ENCODE measurements at places on chromosomes 2 and 18.

- DNase-seq: no peak
Observed at GRCh38 chr18:57188851-57189557, 42.1 kb downstream of the BOD1L2 start.

DNA sequence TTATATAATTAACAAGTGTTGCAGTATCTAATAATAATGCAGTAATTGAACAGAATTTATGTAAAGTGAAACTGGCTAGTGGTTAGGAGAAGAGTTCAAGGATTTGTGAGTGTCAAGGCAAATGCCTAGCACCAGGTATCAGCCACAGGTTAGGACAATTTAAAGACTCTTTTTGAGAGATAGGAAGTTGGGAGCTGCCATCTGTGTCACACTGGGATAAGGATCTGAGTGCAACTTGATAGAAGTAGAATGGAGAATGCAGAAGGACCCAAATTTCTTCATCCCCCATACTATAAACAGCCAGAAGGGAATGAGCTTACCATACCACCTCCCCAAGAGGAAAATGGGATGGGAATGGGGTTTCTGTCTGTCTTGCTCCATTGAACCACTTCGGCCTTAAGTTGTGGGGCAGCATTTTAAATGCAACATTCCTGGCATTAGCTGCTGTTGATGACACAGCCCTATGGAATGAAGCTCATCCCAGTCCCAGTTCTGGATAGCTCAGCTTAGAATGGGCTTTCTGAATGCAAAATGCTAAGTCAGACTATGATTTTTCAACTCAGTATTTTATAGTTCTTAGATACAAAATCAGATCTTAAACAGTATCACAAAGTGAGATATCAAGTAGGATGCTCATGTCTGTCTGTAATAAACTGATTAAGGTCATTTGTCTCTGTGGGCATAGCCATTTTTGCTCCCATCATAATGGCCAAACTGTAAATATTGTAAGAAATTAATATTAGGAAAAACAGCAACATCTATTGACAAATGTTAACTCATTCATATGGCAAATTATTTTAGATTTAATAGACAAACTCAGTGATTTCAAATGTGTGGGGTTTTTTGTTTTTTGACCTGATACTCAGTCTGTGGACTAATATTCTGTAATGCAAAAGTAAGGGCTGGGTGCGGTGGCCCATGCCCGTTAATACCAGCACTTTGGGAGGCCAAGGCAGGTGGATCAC lies 44.0 kb downstream of the GPR155 start:
- no peak for DNase-seq

- no peak for DNase-seq
Observed at GRCh38 chr2:217410681-217410960, 550.8 kb upstream of the TNP1 start.

- no peak for DNase-seq
Observed at GRCh38 chr2:2808551-2809058, 477.5 kb upstream of the MYT1L start.

GRCh38 chr2:232530626-232531260 lies 4.8 kb downstream of the CHRND start:
- no peak for DNase-seq

DNA sequence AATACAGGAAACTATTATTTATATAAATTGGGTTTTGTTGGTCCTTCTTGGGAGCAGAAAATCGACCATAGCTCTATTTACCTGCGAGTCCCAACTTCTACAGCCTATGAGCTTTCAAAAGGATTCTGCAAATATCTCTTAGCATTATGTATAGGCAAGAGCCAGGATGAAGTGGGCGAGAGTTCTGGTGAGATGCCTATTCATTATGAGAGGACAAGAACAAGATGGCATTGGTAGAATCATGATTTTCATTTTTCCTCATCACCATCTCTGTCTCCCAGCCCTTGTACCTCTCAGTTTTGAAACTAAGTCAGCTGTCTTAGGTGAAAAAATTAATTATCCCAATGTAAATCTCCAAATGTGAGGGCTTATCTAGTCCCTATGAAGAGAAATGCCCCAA lies 25.0 kb downstream of the WIPF1 start:
- DNase-seq: no peak

GRCh38 chr2:188251034-188251433 lies 40.6 kb upstream of the GULP1 start:
- DNase-seq: no peak

- DNase-seq: no peak
Observed at GRCh38 chr2:66509326-66509811, 74.4 kb downstream of the MEIS1 start.

- no peak for DNase-seq
Observed at GRCh38 chr18:28350821-28351220, 173.9 kb upstream of the CDH2 start.

DNA sequence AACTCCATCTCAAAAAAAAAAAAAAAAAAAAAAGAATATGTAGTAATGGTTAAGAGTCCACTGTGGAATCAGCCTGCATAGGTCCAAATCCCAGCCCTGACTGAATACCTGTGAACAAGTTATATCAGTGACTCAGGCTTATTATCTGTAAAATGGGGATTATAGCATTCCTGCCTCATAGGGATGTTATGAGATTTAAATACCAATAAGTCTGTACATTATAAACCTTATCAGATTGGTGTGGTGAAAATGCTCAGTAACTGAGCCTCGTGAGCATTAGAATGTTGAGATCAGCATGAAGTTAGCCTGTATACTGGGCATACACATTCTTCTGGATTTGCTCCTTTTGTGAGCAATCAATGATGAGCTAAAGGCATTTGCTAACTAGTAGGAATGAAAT lies 3.0 kb upstream of the AMMECR1L start:
- no peak for DNase-seq

DNA sequence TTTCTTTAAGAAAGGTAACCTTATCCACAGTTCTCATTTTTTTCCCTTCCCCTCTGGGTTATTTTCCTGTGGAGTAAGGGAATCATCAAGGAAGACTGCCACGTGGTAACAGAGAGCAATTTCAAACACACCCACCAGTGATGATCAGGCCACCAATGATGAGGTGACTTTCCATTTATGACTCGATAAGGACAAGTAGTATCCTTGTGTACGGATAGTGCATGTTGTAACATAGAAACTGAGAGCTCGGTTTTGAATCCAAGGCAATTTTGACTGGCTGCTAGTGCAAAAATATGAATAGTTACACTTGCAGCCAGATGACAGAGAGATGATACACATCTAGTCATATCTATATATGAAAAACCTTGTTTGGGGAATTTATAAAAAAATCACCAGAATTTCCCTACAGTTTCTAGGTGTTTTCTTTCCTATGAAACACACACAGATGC lies 143.6 kb upstream of the TCF4 start:
- DNase-seq: no peak

DNA sequence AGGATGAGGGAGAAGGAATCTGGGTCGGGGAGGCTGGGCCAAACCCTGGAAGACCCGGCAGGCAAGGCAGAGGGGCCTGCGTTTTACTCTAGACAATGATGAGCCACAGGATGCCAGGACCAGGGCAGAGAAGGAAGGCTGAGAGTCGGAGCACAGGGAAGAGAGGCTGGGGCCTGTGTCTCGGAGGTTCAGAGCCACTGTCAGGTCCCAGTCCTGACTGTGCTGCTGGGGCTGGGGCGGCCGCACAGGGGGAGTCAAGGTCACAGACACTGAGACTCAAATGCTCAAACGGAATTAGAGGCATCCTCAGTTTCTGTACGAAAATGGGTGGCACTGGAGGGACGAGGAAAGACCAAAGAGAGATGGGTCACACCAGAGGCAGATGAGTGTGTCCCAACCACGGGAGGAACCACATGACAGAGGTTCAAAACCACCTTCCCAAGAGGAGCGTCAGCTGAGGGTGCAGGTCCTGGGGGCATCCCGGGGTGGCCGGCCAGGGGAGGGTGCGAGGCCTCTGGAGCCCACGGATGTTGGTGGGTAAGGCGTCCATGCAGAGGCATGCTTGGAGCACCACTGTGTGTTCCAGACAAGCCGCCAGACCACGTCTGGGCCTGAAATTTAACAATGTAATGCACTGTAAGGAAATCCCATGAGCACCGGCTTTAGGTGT lies 14.7 kb downstream of the HDAC4 start:
- DNase-seq: no peak

- DNase-seq: no peak
Observed at GRCh38 chr2:14677039-14677438, 44.5 kb downstream of the LRATD1 start.

- DNase-seq: no peak
Observed at GRCh38 chr18:63421514-63421913, 762 bp downstream of the VPS4B start.

DNA sequence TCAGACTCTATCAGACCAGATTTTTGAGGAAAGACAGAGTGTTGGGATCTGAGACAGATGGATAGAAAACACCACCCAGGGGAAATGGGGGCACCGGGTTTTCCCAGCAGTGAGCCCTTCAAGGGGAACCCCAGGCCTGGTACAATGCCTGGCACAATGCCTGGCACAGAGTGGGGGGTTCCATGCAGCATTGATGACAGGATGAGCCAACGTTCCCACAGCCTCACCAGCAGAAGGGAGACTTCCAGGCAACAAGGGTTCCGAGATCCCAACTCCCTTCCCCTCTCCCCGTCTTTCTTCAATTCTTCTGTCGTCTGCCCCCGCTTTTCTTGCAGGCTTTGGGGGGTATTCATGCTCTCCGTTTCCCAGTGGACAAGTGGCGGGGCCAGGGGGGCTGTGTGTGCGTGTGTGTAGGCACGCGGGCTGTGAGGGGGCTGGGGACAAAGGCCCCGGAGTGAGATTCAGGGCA lies 132.1 kb upstream of the HAAO start:
- no peak for DNase-seq

DNA sequence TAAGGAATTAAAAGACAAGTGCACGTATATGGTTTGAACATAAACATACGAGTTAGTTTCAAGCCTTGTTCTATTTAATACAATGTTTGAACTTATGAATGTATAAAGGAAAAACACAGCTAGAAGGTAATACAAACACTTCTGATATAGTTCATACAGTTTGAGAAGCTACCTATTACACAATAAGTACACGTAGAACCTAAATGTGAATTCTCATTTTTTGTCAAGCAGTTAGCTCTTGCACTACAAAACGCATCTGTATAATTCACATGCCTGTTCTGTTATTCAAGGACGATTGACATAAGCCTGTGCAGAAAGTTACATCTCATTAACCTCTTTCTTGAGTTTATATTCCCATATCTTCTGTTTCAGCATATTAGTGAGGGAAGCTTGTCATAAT lies 2.7 kb downstream of the LRP1B start:
- no peak for DNase-seq

DNA sequence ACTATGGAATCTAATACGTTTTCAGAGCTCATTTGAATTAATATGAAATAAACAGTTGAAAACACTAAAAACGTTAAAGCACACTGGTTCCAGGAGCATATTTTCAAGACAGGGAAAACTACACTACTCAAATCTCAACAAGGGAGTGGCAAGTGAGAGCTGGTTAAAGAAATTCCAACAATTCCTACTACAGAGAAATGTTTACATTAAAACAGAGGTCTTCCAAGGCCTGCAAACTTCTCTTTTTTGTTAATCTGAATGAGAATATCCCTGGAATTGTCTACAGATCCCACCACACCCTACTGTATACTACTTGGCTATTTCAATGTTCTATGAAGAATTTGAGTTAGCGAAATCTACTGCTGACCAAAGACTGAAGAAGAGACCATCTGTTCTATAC lies 231.5 kb downstream of the ZEB2 start:
- DNase-seq: no peak

All from stimulated activated CD4-positive, alpha-beta T cell treated with anti-CD3 and anti-CD28 coated beads, Interleukin-15, amount 100 ng/mL, for 1 hour (primary cell).